Suprapubic skin (tissue), 4 donors: ENCODE measurements at places on chromosomes 3 and 15. TPM values are rescaled to one million over a fixed set of nuclear protein-coding genes. Genes with fewer than 3 reads are reported as not detected.

DNA sequence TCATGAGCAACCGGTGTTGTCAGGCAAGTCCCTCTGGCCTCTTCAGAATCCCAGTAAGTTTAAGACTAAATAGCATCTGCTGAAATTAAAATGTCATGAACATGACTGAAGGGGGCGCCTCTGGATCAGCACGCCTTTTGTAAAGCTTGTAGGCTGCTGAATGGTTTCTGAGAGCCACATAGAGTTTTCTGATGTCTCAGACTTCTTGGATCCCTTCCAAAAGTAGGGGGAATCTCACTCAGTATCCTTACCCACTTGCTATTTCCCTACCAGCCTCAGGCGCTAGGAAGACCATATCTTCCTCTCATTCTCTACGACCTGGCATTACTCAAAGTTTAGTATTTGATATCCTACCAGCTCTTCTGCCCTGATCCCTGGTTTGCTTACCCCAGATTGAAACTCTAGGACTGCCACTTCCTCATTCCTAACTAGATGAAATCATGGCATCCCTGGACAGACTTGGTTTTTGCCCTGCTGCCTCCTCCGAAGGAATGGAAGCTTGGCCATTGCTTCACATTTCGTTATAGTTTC, 62.7 kb upstream of the CD47 start:
- H3K27ac ChIP-seq, result no peak overlapping the region
- H3K4me3 ChIP-seq, result no peak overlapping the region
- no peaks in the 10 kb centered on the region for H3K36me3 ChIP-seq
- H3K27me3 ChIP-seq, result no peaks in the 10 kb centered on the region
- H3K4me1 ChIP-seq, result no peaks in the 10 kb centered on the region

The GOLGA8R gene
- 3.0 TPM for total RNA-seq

DNA sequence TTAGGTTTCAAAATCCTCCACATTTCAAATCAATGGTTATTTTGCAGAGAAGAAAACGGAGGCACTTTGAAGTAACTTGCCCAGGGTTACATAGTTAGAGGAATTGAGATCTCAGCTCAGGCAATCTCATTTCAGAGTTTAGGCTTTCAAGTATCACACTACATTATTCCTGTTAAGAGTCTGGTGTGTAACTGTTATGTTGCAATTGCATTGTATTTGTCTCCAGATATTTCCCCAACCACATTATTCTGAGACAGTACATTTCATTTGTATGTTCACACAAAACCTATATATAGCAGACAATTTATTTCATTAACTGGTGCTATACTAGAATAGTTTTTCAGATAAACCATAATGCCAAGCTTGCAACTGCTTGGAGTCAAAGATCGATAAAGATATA, 154.2 kb upstream of the TSPAN3 start:
- H3K4me1 ChIP-seq, result no peaks in the 10 kb centered on the region
- no peaks in the 10 kb centered on the region for H3K36me3 ChIP-seq
- no peaks in the 10 kb centered on the region for H3K27me3 ChIP-seq
- no peak for DNase-seq
- no peak overlapping the region for H3K27ac ChIP-seq

The CAMP gene
- not detected for total RNA-seq

The SLC51B gene
- 0.60 TPM for total RNA-seq

DNA sequence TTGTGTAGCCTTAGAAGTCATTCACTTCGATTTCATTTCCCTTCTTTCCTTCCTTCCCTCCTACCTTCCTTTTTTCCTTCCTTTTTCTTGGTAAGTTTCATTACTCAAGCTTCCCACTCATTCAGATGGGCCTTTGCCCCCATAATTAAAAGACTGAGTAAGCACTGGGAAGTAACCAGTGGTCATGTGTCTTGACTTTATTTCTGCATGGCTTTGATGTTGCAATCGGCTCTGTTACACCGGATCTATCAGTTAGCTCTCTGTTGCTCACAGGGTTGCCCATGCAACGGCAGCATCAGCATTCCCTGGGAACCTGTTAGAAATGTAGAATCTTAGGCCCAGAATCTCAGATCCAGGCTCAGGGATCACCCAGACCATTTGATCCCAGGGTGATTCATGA, 25.6 kb upstream of the LARS2 start:
- no peak overlapping the region for H3K27ac ChIP-seq
- no peaks in the 10 kb centered on the region for H3K27me3 ChIP-seq
- H3K4me1 ChIP-seq, result no peaks in the 10 kb centered on the region
- DNase-seq, result no peak
- no peak overlapping the region for H3K4me3 ChIP-seq

DNA sequence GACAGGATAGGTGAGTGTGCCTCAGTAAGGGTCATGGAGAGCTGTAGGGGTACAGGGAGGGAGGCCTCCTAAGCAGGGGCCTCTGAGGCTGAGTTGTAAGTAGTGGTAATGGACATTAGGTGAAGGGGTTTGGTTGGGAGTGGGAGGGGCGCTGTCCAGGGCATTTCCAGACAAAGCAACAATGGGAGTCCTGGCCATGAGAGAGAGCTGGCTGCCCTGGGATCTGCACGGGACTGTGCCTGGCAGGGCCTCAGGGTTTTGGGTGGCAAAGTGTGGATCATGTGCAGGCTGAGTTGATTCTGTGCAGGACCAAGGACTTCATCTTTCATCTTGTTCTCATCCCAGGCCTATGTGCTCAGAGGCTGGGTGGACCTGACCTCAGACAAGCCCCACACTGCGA, 4.6 kb downstream of the TTC21A start:
- peaks cover 8% of the 10 kb centered on the region for H3K4me1 ChIP-seq
- DNase-seq, result no peak
- no peaks in the 10 kb centered on the region for H3K27me3 ChIP-seq
- no peak overlapping the region for H3K27ac ChIP-seq
